ENCODE measurements at places on chromosomes 4 and X. TPM values are rescaled to one million over a fixed set of nuclear protein-coding genes. Genes with fewer than 3 reads are reported as not detected.

Gene GPRASP3
- 61.3 TPM for total RNA-seq

DNA sequence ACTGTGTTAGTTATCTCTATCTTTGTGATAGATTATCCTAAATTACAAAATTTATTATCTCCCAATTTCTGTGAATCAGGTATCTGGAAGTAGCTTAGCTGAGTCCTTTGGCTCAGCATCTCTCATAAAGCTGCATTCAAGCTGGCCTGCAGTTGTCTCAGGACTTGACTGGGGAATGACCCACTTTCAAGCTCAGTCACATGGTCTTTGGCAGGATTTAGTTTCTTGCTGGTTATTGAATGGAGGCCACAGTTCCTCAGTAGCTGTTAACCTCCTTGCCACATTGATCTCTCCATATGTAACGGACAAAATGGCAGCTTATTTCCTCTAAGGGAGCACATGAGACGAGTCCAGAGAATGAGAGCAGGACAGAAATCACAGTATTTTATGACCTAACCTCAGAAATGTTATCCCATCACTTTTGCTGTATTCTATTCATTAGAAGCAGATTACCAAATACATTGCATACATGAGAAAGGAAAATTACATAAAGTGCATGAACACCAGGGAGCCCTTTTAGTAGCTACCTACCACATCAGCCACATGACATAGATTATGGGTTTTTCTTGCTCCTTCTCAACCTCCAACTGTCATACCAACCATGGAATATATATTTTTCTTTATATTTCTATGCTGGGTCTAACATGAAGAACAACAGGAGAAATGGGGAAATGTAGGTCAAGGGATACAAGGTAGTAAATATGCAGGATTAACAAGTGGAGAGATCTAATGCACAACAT is 730.1 kb downstream of the CCSER1 start:
- no peak for DNase-seq

- DNase-seq: no peak
These were observed 8.3 kb upstream of the HOPX start for GRCh38 chr4:56689201-56689969.

DNA sequence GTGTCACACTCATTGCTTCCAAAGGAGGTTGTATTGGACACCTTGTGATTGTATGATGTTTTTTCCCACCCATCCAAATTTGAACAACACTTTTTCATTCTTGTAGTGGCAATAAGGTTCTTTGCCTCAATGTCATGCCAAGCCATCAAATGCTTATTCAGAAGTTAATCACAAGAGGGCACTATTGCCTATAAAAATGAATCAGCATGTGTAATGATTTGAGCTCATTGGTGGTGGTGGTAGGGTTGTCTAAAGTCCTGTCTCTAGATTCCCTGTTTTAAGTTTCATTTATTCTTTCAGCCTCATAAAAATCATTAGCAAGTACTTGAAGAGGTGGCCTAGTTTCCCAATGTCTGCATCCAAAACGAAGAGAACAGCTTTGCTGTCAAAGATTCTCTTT is 37.0 kb downstream of the IRS4 start:
- DNase-seq: no peak

- DNase-seq: no peak
These were observed 112.8 kb upstream of the DMD start for GRCh38 chrX:33324099-33324498.

- no peak for DNase-seq
These were observed 25.6 kb downstream of the ATP10D start for GRCh38 chr4:47510506-47511143.

Gene REPS2
- 37.7 TPM for total RNA-seq

DNA sequence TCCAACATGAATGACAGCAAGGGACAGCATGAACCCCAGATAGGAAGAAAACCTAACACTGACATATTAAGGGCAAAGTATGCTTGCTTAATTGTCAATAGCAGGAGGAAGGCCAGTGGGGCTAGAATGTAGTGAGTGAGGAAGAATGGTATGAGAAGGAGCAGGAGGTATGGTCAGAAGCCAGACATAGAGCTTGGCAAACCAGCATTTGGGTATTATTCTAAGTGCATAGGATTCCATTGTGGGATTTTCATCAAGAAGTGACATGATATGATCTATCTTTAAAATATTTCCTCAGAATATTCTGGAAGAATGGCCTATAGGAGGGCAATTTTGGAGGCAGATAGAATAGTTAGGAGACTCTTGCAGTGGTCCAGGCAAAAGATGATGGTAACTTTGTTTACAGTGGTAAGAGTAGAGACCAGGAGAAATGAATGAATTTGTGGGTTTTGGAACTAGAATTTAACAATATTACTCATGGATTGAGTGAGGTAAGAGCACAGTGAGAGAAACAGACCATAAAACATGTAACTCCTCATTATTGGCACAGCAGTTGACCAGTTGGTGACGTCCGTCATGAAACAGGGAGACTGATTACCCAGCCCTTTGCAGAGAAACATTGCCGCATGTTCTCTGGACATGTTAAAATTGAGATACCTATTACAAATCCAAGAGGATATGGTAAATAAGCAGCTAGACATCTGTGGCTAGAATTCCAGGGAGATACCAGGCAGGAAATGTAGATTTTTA is 246.5 kb upstream of the HS3ST1 start:
- DNase-seq: no peak

DNA sequence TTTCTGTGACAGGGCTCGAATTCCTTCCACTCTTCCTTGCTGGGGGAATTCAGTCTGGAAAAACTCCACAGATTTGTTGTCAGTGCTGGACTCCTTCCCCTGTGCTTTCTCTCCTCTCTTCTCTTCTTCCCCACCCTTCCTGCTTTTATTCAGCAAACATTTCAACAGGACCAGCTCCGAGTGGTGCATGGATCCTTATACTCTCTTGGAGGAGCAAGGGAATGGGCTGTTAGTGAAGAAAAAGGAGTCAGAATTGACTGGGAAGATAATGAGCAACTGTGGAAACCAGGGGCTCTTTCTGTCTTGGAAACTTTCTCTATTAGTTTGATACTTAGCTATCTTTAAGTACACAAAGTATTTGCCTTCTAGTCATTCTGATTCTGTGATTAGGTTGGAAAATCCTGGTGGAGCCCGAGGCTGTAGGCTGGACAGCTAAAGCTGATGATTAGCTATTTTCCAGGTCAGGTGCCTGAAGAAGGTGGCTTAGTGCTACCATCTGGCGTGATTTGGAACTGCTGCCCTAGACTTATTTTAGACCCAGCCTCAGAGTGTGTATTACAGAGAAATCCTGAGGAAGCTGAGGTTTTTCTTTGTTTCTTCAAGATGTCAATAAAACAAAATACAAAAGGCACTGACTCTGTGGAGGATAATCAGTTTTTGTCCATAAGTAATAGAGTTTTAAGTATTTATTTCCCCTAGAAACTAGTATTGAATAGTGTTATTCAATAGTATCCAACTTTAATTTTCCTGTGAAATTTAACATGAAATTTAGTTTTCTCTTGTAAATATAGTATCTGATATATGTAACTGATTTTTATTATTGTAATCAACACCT is 38.4 kb downstream of the NAP1L5 start:
- DNase-seq: no peak

- DNase-seq: no peak
These were observed 147.6 kb downstream of the FSTL5 start for GRCh38 chr4:162016219-162016618.

Gene AWAT2
- total RNA-seq: not detected

Gene PARM1
- 8.6 TPM for total RNA-seq

DNA sequence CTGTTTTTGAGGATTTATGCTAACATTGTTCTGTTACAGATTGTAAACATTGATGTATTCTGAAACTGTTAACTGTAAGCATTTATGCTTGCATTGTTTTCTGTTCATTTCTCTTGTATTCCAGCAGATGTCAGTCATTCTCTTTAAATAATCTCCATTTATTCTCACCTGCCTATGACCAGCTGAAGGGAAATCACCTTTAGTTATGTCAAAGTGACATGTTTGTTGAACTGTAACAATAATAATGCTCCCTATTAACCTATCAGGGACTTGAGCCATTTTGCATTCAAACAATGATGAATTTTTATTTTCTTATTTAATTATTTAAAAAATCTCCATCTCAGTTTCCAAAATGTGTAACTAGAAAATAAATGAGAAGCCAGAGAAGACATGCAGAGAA is 58.0 kb downstream of the SPCS3 start:
- no peak for DNase-seq

Gene HMGN5
- total RNA-seq: 0.31 TPM

GRCh38 chrX:32948130-32948529 is 263.2 kb downstream of the DMD start:
- no peak for DNase-seq

- peak; percentile 48 for DNase-seq
These were observed 528 bp upstream of the SNCA start for GRCh38 chr4:89837385-89837992.

- no peak for DNase-seq
These were observed 45.9 kb downstream of the LGI2 start for GRCh38 chr4:24984602-24985532.

Data from occipital lobe (tissue), 3 donors.